ENCODE measurements at places on chromosomes 13 and 19.

DNA sequence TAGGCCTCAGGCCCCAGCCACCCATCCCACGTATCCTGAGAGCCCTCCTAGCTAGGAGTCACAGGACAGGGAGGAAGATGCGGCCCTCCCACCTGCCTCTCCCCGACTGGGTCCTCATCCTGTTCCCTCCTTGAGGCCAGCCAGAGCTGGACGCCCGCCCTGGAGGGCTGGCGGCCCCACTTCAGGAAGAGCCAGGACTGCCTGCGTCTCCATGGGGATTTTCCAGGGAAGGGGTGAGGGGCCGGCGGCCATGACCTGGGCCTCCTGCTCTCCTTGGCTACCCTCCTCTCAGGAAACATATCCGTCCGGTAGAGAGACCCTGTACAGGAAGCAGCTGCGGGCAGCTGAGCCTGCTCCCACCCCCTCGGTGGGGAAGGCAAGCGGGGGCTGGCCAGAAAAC lies 11.3 kb upstream of the PRKD2 start:
- DNase-seq, result no peak

GRCh38 chr19:55693336-55693974 lies 18.4 kb downstream of the EPN1 start:
- no peak for DNase-seq

DNA sequence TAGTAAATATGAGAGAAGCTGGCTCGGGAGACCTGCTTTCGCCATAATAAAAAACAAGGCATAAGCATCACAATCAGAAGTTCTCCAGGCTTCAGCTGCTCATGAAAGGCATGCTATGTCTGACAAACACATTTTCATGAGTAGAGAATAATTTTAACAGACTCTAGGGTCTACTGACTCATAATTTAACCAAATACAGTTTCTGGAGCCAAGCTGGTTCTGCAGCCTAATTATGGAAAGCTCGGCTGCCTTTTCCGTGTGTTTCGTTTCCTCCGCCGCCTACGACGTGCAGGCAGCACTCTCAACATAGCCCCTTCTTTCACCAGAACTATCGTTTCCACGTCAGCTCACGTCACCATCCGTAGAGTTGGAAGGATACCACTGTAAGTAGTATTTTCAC lies 5.7 kb downstream of the MCF2L start:
- no peak for DNase-seq

GRCh38 chr19:47456721-47457474 lies 14.8 kb downstream of the SLC8A2 start:
- DNase-seq, result no peak

- no peak for DNase-seq
Observed at GRCh38 chr13:24887759-24888158, 123.8 kb downstream of the RNF17 start.

GRCh38 chr13:110411688-110412059 lies 104.6 kb downstream of the COL4A2 start:
- no peak for DNase-seq

GRCh38 chr13:109376936-109377335 lies 409.4 kb downstream of the IRS2 start:
- DNase-seq, result no peak

- DNase-seq, result peak; percentile 60
Observed at GRCh38 chr19:18488403-18488723, 33.5 kb downstream of the ELL start.

GRCh38 chr13:113094410-113094800 lies 11.2 kb upstream of the F7 start:
- DNase-seq, result no peak

DNA sequence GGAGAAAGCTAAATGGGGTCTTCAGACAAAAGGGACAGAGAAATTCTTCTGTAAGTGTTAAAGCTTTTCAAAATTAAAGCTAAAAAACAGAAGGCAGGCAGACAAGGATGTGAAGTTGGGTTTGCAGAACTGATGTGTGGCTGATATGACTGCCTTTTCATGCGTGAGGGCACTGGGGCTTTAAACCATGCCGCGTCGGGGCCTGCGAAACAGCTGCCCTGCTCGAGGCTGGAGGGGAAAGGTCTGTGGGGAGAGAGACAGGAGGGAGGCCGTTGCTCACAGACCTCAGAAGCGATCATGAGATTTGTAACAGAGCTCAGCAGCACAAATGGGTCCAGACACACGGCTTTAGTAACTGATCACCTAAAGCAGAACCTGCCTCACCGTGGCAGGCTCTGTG lies 23.5 kb downstream of the CAPS start:
- DNase-seq, result no peak

GRCh38 chr13:60514891-60515290 lies 117.9 kb downstream of the TDRD3 start:
- no peak for DNase-seq

- DNase-seq, result peak; percentile 50
Observed at GRCh38 chr19:17706750-17707181, 12.5 kb upstream of the MAP1S start.

- no peak for DNase-seq
Observed at GRCh38 chr13:98909016-98909415, 68.8 kb downstream of the DOCK9 start.

- no peak for DNase-seq
Observed at GRCh38 chr13:103898481-103898880, 832.3 kb upstream of the SLC10A2 start.

DNA sequence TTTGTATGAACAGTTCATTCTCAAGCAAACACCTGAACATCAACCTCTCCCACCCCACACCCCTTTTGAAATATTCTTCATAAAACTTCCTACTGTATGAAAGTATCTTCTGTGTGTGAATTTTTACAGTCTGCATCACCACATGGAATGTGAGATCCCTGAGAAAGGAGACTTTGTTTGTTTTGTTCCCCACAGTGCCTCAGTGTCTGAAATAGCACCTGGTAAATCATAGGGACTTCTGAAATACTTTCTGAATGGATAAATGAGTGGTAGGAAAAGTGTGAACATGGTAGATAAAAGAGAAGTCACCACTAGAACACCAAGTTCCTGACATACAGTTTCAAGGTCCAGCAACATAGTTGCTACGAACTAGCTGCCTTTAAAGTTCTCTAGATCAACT lies 1071.2 kb downstream of the EFNB2 start:
- DNase-seq, result peak; percentile 34

DNA sequence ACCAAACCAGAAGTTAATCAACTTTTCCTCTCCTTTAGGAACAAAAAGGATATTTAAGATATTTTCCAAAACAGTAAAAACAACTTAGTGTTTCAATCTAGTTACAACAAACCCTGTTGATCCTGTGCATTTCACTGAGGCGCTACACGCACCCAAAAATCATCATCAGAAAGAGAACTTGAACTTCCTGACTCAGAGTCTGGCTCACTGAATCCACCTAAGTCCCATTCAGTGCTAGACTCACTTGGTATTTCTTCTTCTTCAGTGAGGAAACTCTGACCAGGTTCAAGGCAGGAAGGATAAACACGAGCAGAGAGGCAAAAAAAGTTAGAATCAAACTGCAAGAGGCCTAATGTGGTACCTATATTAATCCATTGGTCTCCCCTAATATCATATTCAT lies 2.2 kb downstream of the KBTBD6 start:
- no peak for DNase-seq

Data from astrocyte of the hippocampus (primary cell).